ENCODE measurements at places on chromosomes 12 and 14. TPM values are rescaled to one million over a fixed set of nuclear protein-coding genes. Genes with fewer than 3 reads are reported as not detected.
A peak's percentile ranks its signal among the peaks of the same experiment; 100 is the strongest.

GRCh38 chr12:39277416-39277815 is 165.5 kb downstream of the KIF21A start:
- DNase-seq: no peak

- DNase-seq: no peak
These were observed 256.6 kb downstream of the PRKD1 start for GRCh38 chr14:29671034-29671433.

- DNase-seq: no peak
These were observed 504.9 kb downstream of the VRK1 start for GRCh38 chr14:97301931-97302559.

- peak; percentile 9 for DNase-seq
These were observed 29.2 kb upstream of the WSCD2 start for GRCh38 chr12:108099778-108100489.

DAAM1 gene
- 149 TPM for total RNA-seq

DNA sequence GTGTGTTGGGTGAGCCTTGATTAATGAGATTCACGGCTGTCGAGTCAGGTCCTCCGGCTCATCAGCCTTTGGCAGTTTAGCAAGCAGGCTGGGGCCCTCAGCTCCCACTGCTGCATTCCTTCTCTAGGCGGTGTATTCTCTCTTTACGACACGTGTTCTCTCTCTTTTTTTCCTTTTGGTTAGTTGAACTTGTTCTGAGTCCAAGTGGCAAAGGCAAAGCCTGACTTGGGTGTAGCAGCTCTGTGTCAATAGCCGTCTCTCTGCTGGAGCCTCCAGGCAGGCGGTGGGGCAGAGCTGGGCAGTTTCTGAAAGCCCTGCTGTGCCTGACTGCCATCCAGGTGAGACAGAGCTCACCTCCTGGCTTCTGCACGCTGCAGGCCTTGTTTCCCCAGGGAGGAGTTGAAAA is 46.6 kb downstream of the SUSD6 start:
- DNase-seq: no peak

ASIC1 gene
- total RNA-seq: 1.6 TPM

DNA sequence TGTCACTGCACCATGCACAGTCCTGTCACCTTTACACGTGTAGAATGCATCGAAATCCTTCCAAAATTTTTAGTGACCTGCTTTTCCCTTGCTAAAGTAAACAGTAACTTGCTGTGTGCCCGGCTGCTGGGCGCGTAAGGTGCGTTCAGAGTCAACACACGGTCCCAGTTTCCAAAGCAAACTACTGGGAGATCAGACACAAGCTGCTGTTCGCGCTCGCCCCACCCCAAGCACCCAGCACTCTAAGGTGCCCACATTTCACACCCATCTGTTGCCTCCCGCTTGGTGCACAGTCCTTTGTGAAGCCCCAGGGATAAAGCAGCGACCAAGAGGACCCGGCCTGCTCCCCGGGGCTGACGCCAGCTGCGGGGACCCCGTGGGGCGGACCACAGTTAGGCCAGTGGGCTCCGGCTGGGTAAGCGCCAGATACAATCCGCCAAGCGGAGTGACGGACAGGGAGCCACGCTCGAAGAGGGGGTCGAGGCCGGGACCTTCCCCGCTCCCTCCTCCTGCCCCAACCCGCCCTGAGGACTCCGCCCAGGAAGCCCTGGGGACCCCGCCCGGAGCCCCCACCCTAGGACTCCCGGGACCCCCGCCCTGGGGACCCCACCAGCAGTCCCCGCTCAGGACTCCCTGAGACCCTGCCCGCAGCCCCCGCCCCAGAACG is 633 bp downstream of the STX2 start:
- no peak for DNase-seq

FGD4 gene
- total RNA-seq: 49.0 TPM

DNA sequence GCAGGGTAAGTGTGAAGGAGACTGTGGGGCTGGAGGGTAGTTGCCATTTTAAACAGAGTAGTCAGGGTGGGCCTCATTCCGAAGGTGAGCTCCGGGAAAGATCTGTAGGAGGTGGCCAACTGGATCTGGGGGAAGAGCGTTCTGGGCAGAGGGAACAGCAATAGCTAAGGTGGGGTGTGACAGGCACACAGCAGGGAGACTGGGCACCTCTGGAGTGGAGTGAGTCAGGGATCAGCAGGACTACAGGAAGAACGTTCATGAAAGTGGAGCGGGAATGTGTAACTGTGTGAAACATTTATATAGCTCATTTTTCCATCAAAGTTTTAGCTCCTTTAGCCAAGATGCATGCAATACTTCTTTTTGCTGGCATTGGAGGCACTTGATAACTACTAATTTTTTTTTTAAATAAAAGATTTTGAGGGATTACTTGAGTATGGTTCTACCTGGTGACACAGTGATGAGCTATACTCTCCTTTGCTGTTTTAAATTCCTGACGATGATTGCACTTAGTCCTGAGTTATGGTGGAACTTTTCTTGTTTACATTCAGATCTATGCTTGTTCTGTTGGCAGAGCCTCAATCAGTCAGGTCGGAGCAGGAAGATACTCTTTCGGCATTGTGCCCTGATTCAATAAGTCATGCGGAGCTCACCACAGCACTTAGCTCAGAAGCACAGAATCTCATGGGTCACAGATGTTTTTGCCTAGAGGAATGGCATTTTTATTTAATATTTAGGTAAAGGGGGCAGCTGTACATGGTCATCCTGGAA is 106.4 kb downstream of the WIF1 start:
- DNase-seq: no peak

TAS2R9 gene
- not detected for total RNA-seq

GALNT16 gene
- 3.3 TPM for total RNA-seq

GRCh38 chr14:92625213-92625612 is 111.6 kb downstream of the RIN3 start:
- no peak for DNase-seq

- DNase-seq: no peak
These were observed 13.5 kb upstream of the SERPINA4 start for GRCh38 chr14:94547726-94548125.

DNA sequence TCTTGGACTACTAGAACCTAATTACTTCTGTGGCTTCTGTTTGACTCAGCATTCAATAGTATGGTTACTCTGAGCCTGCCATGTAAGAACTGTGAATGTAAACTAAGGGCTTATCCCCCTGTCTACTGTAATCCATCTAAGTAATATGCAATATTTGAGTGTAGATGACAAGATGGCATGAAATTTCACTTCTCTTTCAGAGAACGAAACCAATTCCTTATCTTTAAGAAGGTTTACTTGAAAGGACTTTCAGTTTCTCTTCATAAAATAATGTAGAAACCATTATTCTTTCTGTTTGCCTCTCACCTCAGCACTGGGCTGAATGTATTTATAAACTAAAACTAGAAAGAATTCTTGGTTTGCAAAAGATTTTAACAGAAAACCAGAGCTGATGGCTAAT is 60.4 kb upstream of the ARID2 start:
- DNase-seq: no peak

ITGB7 gene
- 2.9 TPM for total RNA-seq

KLHL33 gene
- 0.08 TPM for total RNA-seq

TMEM179 gene
- not detected for total RNA-seq

- no peak for DNase-seq
These were observed 1127.0 kb downstream of the BCL11B start for GRCh38 chr14:98144964-98145363.

Measured in suprapubic skin (tissue), 4 donors.